ENCODE measurements at places on chromosomes 6 and 20. TPM values are rescaled to one million over a fixed set of nuclear protein-coding genes. Genes with fewer than 3 reads are reported as not detected.

MICB gene
- polyA plus RNA-seq = 1.9 TPM

DAAM2 gene
- 25.5 TPM for polyA plus RNA-seq

HMGN4 gene
- 73.7 TPM for polyA plus RNA-seq

NOTCH4 gene
- 17.4 TPM for polyA plus RNA-seq

OR2H1 gene
- not detected for polyA plus RNA-seq

All from renal pelvis (tissue), 12 donors.